Caudate nucleus (tissue), 63 donors: ENCODE measurements at places on chromosomes 5 and 9.

- DNase-seq = no peak
Measured at GRCh38 chr9:99851500-99851822, 29.8 kb downstream of the NR4A3 start.

GRCh38 chr5:17999858-18000257, 365.6 kb downstream of the TAF11L14 start:
- no peak for DNase-seq

DNA sequence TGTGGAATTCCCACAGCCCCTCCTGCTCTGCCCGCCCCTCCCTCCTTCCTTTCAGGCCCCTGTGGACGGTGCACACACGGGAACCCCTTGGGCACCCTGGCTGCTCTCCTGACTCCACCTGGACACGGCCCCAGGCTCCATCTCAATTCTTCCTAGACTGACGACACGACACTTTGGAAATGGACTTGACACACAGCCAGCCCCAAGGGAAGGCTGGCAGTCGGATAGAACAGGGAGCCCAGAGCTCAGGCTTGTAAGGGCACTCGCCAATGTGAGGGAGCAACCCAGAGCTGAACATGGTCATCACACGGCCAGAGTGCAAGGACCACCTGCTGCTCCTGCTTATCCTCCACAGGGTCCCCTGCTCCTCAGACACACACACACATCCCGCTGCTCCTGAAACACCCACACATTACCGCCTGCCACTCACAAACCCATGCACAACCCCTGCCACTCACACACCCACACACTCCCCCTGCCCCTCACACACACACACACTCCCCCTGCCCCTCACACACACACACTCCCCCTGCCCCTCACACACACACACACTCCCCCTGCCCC, 8.9 kb downstream of the SLC9A3 start:
- DNase-seq = no peak

- DNase-seq = no peak
Measured at GRCh38 chr5:1011226-1011631, 2.6 kb downstream of the NKD2 start.

DNA sequence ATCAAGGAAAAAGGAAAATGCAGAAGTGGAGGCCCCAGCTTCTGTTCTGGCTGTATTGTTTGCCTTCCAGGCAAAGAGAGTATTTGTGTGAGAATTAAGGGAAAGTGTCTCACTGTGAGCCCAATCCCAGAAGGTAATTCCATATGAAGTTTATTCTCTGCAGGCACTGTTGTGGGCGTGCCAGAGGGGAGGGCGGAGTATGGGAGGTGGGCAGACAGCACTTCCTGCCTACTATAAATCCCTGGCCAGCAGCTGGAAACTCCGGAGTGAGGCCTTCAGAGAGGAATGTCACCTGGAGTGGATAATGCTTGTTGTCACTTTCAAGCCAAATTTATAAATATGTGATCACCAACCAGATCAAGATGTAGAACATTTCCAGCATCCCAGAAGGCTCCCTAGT, 209.5 kb downstream of the ARHGAP26 start:
- DNase-seq = no peak

GRCh38 chr5:53323943-53324642, 156.3 kb upstream of the FST start:
- DNase-seq = no peak

DNA sequence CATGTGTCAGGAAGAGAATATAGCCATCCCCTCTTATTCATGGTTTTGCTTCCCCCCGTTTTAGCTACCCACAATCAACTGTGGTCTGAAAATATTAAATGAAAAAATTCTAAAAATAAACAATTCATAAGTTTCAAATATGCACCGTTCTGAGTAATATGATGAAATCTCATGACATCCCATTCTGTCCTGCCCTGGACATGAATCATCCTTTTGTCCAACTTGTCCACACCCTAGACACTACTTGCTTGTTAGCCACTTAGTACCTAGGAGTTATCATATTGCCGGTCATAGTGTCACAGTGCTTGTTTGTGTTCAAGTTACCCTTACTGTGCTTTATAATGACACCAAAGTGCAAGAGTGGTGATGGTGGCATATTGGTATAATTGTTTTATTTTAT, 113.5 kb downstream of the CAAP1 start:
- no peak for DNase-seq

DNA sequence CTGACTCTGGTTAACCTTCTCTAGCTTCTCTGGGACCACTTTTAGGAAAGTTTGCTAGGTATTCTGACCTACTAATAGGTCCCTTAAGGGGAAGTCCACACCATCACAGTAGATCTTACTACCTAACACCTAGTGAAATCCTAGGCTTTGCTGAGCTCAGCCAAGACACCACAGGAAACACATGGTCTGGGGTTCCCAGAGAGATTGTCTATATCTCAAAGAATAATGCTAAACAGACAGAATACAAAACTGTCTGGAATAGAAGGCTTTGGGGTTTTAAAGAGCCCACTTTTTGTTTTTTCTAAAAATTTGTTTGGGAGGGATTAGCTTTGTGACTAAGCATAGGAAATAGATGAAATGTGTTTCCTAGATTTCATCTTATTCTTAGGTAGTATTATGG, 395.1 kb downstream of the ARHGEF28 start:
- no peak for DNase-seq

GRCh38 chr5:138369706-138370105, 17.2 kb downstream of the KDM3B start:
- no peak for DNase-seq

GRCh38 chr9:121508415-121508814, 8.8 kb upstream of the GGTA1 start:
- DNase-seq = no peak

GRCh38 chr5:15391704-15392397, 108.1 kb upstream of the FBXL7 start:
- DNase-seq = no peak

DNA sequence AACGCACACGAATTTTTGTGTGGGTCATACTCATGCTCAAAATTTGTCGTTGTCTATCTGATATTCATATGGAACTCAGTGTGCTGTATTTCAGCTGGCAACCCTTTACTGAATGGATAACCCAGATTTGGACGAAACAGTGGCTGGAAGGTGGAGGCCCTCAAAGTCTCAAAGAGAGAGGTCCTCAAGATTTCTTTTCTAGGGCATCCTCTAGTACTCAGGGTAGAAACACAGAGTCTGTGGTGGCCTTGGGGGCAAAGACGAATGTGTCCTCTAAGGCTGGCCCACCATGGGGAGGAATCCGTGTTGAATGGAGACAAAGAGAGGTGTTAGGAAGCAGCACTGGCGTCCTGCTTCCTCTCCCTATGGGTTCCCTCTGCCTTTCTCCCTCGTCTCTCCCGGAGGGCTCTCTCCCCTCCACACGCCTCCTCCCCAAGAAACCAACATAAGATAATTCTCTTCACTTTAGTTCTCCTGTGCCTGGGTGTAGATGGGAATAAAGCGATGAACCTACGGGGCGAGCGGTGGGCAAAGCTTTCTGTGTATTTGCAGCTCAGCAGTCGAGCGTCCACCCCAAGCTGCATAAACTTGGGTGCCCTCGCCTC, 333.7 kb downstream of the CWC27 start:
- DNase-seq = no peak

DNA sequence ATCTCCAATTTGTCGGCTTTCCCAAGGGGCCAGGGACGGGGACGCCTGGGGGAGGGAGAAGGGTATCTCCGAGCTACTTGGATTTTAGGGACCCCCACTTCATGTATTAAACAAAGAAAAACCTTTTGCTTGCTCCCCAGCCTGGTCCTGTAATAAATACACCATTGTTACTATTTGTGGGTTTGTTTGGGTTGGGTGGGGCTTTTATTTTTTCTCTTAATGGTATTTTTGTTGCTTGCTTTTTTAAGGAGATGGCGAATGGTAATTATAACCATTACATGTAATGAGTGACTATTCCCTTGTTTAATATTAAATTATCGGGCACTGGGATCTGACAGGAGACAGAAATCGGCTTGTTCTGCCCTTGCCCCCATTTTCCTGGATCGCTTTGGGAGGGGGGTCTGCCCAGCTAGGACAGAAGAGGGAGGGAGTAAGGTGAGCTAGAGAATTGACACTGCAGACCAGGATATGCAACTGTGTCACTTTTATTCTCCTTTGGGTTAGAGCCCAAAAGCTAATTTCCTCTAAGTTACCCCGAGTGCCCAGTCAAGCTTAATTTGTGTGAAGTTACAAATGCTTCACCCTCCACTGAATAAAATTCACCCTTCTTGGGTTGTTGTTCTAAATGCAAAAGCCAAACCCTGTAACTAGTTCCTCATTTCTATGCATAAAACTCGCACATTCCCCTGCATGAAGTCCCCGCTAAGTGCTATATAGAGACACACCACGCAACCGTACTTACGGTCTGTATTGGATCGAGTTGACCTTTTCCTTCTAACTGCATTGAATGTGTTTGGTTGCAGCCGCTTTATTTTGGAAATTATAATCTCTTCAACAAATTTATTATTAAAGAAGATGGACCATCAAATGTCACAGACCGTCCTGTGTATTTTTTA, 1.6 kb upstream of the ZNF608 start:
- DNase-seq = no peak

DNA sequence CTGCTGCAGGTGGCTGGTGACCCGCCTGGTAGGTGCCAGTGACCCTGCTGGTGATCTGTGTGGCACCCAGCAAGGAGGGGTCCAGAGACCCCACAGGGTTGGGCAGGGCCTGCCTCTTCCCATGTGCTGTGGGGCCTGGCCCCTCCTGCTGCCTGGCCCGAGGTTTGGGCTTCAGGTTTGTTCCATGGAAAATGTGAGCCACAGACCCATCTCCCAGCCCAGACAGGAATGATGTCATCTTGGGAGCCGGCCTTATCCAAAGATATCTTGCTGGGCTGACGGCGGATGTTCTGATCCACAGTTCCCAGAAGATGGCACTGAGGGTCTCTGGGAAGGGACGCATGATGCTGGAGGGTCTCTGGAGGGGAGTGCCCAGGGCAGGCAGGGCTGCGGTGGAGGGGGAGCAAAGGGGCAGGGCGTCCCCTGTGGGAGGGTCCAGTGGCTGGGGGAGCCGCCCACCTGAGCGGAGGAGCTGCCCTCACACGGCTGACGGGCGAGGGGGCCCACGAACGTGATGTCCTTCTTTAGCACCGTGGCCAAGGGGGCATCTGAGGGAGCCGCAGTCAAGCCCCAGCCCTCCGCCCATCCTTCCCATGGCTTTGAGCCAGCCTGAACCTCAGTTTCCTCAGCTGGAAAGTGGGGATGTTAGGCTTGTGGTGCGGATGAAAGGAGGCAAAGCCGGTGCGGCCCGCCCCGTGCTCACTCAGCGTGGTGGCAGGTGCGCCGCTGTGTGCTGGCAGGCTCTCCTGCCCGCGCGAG, 68.1 kb downstream of the COL5A1 start:
- DNase-seq = no peak

- no peak for DNase-seq
Measured at GRCh38 chr9:98736226-98736625, 27.5 kb upstream of the GABBR2 start.

- peak; percentile 22 for DNase-seq
Measured at GRCh38 chr9:90921104-90921503, 119.5 kb downstream of the SYK start.

- no peak for DNase-seq
Measured at GRCh38 chr5:161040818-161041217, 188.8 kb upstream of the ATP10B start.

- no peak for DNase-seq
Measured at GRCh38 chr5:6788439-6788838, 75.2 kb downstream of the TENT4A start.

- no peak for DNase-seq
Measured at GRCh38 chr9:70962761-70963440, 158.5 kb downstream of the TRPM3 start.

DNA sequence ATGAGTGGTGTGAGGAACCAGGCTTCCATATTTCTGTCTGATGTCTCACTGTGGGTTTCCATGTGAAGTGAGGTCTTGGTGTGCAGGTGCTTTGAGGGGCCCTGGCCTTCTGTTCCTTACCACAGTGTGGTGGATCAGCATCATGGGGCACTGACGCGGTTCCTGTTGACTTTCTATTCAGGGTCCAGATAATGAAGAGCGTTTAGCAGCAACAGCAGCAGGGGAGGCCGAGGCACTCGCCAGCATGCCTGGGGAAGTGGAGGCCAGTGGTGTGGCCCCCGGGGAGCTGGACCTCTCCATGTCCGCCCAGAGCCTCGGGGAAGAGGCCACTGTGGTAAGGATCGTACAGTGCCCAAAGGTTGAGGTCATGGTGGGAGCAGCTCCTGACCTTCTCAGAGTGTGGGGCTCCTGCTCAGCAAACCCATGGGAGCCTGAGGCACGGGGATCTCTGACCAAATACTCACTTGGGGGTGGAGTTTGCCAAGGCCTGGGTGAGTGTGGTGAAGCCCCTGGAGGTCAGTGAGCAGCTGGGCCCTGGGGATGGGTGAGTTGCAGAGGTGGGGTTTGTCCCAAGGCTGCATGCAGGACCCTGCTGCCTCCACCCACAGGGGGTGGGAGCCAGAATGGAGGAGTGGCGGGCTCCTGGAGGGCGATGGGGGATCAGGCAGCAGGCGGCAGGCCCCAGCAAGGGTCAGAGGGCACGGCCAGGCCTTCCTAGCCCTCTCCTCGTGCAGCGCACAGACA, 61.2 kb downstream of the COL15A1 start:
- DNase-seq = no peak

DNA sequence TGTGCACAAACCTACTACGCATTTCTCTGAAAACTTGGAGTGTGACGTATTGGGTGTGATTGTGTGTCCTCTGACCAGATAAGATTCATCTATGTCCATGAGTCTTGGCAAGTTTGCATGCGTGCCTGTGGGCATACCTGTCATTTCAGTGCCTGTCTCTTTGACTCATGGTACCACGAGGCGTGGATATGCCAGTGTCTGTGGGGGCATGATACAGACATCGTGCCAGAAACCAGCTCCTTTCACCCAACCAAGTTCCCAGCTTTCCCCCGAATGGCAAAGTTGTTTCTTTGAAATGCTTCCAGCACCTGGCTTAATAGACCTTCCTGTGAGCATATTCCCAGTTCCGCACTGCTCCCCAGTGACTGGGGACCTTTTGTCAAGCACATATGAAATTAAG, 241.9 kb upstream of the MVB12B start:
- peak; percentile 40 for DNase-seq

- DNase-seq = no peak
Measured at GRCh38 chr5:30103452-30104202, 1089.9 kb upstream of the CDH6 start.

- DNase-seq = no peak
Measured at GRCh38 chr5:106906199-106906598, 764.5 kb downstream of the EFNA5 start.

DNA sequence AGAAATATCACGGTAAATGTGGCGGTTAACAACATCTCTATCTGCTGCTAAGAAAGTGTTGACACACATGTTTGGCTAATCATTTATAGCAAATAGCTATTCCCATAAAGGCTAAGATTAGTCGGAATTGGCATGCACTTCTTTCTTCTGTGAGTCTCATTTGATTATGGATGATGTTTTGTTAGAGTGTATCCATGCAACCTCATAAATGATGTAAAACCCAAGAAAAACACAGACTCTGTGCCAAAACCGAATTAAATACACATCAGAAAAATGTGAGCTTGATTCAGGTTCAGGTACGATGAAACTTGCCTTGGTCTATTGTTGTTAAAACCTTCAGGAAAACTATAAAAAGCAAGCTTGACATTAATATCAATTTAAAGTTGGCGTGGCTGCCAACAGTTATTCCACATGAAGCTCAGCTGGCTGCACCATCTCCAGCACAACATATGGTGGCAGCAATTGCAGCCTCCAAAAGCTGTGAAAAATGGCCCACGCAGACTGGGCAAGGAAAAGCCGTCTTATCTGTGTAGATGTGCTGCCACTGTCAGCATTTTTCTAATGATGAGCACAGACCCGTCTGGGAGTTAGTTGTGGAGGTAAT, 41.1 kb upstream of the ICE1 start:
- DNase-seq = no peak

- DNase-seq = no peak
Measured at GRCh38 chr5:147573211-147573610, 63.3 kb upstream of the DPYSL3 start.

GRCh38 chr5:59654691-59655090, 238.8 kb downstream of the PDE4D start:
- DNase-seq = no peak
